ENCODE measurements at places on chromosomes 7 and 10. TPM values are rescaled to one million over a fixed set of nuclear protein-coding genes. Genes with fewer than 3 reads are reported as not detected.

Gene PTF1A
- not detected for total RNA-seq

Gene PPP1R3C
- total RNA-seq, result 28.3 TPM

Gene AEBP1
- total RNA-seq, result 0.06 TPM

Gene PRSS37
- total RNA-seq, result not detected

Gene CSTF2T
- 16.2 TPM for total RNA-seq

Gene SEMA4G
- total RNA-seq, result 8.4 TPM

Gene CFAP46
- 1.4 TPM for total RNA-seq

Gene ZNF33B
- 6.1 TPM for total RNA-seq

Gene KNDC1
- 1.4 TPM for total RNA-seq

Gene OR2A1
- not detected for total RNA-seq

Gene NRCAM
- total RNA-seq, result 96.4 TPM

All from A549 treated with Hydrocortisone at 1 μM for 4 hours (cell line).